Stimulated activated CD4-positive, alpha-beta T cell treated with anti-CD3 and anti-CD28 coated beads, Interleukin-15, amount 100 ng/mL, for 24 hours (primary cell): ENCODE measurements at places on chromosomes 2 and 18.

DNA sequence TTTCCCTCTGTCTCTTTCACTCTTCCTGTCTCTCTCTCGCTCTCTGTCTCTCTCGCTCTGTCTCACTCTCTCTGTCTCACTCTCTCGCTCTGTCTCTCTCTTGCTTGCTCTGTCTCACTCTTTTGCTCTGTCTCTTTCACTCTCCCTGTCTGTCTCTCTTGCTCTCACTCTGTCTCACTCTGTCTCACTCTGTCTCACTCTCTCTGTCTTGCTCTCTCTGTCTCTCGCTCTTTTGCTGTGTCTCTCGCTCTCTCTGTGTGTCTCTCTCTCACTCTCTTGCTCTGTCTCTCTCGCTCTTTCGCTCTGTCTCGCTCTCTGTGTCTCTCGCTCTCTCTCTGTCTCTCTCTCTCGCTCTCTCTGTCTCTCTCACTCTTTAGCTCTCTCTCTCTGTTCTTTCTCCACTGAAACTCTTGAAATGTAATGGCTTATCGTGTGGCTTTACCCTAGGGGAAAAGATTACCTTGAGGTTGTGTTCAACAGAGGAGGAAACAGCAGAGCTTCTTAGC lies 22.9 kb downstream of the INPP1 start:
- no peak for DNase-seq

DNA sequence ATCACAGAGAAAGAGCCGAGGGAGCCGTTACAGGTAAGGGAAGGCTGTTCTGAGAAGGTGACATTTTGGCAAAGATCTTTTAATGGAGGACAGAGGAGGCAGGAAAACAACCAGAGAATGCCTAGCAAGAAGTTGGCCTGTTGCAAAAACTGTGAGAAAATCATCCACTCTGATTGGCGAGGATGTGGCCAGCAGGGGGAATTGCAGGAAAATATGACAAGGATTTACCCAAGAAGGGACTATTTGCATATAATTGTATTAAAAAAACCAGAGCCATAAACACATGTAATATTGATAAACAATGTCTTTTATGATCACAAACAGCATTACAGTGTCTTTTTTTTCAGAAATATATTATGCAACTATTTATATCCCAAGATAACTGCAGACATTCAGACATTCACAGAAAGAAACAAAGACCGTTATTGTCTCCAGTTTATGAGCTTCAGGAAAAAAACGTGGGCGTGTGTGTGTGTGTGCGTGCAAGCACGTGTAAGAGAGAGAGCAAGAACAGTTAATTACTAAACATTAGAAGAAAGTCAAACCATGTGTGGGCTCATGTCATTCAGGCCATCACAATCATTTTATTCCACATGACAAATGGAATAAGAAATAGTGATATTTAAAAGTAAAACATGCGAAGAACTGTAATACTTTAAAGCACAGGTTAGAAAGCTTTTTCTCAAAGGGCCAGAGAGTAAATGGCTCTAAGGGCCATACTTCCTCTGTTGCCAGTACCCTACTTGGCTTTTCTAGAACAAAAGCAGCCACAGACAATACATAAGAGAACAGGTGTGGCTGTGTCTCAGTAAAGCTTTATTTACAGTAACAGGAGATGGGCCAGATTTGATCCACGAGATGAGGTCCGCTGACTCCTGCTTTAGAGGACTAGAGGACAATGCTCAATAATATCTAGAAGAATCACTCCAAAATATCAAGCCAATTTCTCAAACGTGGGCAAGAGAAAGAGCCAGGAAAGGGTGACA lies 324.1 kb downstream of the DLGAP1 start:
- DNase-seq = no peak

- DNase-seq = no peak
Measured at GRCh38 chr2:20634507-20635112, 16.3 kb downstream of the HS1BP3 start.

- no peak for DNase-seq
Measured at GRCh38 chr18:62389761-62390481, 64.8 kb downstream of the TNFRSF11A start.

- no peak for DNase-seq
Measured at GRCh38 chr18:45066210-45066609, 385.5 kb downstream of the SETBP1 start.

DNA sequence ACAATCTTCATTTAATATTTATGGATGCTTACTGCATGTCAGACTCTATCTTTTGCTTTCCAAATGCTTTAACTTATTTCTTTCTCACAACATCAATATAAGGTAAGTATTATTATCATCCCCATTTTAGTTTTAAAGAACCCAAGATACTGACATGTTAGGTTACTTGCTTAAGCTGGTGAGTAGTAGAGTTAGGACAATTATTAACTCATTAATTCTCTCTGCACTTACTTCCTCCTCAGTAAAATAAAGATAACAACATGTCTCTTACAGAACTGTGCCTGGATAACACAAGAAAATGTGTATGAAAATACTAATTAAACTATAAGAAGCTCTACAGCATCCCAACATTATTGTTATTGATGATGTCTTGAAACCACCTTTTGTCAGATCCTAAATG lies 359.1 kb upstream of the CHST9 start:
- DNase-seq = no peak

DNA sequence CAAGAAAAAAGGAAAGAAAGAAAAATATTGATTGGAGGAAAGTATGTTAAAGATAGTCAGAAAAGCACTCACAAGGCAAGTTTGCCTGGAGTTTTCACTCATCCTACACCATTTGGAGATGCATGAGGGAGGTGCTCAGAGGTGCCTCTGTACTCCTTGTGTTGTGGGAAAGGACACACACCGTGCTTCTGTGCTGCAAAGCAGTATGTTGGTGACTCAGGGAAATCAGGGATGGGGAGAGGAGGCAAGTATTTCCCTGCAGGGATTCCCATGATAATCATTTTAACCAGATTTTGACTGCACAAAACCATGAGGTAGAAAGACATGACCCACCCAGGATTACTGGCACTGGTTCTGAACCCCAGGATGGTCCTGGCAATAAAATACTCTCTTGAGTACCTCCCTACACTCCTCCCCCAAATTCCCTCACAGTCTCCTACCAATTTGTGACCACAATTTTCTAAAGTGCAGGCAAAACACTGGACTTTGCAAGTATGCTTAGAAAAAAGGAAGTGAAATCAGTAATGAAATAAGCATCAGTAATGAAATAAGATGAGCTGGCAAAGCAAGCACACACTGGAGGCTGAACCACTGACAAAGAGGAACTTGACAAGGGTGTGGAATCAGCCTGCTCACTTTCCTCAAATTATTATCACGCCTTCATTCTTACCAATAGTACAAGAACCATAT lies 155.5 kb upstream of the ACVR2A start:
- no peak for DNase-seq

DNA sequence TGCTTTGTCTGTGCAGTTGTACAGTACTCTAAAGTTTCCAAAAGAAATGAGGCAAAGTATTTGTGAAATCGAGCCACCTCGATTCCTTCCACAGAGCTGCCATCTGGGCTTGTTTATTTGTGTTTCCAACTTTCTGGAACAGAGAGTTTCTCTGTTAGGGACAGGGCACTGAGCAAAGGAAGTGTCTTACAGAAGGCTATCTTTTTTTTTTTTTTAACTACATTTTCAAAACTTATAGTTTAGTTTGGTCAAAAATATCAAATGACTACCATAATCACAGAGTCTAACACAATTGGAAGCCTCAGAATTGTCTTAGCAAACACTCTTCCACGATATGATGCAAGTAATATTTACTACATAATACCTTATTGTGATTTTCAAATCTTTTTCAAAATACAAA lies 796 bp downstream of the RFTN2 start:
- no peak for DNase-seq

DNA sequence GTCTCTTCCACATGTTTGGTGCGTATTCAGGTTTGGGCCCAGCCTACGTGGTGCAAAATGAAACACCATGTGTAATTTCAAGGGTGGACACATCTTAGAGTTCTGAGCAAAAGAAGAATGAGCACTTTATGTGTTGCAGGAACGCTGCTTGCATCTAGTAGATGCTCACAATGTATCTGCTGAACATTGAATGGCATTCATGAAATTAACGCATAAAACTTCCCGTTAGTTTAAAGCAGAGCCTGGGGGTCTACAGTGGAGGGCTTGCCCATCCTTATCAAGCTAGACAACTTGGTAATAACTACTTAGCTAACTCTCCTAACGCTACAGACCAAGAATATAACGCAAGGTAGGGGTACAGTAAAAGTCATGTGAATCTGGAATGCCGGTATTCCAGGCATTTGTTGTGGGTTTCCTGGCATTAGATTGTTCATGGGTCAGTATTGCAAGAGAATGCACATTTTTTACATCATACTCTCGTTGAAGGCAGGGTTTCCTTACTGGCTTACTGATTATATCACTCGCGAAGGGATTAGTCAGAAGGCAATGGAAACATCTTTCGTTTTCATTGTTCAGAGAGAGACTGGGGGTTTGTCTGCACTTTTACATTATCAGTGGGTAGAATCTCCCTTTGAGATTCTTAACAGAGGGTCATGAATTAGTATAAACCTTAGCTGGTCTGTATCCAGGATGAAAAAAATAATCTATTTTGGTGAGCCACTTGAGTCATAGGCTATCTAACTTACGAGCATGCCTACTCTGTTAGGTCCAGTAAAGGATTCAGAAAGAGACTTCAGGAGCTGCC lies 229.5 kb upstream of the EPAS1 start:
- DNase-seq = no peak

GRCh38 chr2:64524604-64525316 lies 632 bp downstream of the AFTPH start:
- DNase-seq = peak; percentile 52

- DNase-seq = no peak
Measured at GRCh38 chr2:225894236-225894980, 494.9 kb downstream of the NYAP2 start.

DNA sequence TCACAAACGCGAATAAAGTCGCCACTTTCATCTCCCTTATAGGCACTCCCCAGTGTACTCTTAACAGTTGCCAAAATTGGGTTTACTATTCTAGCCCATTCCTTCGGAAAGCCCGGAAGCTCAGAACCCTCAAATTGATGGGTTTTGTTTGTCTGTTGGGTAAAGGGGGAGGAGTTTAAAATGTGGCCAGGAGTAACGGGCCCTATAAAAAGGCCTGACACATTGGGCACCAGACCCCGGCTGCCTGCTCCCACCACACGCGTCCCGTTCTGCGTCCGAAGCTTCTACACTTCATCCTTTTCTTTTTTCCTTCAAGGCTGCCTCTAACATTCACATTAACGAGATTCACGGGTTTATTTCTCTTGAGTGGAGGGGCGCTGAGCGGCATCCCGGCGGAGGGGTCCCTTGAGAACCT lies 837 bp downstream of the NHEJ1 start:
- no peak for DNase-seq

GRCh38 chr2:158718196-158718585 lies 76.9 kb upstream of the DAPL1 start:
- DNase-seq = no peak

DNA sequence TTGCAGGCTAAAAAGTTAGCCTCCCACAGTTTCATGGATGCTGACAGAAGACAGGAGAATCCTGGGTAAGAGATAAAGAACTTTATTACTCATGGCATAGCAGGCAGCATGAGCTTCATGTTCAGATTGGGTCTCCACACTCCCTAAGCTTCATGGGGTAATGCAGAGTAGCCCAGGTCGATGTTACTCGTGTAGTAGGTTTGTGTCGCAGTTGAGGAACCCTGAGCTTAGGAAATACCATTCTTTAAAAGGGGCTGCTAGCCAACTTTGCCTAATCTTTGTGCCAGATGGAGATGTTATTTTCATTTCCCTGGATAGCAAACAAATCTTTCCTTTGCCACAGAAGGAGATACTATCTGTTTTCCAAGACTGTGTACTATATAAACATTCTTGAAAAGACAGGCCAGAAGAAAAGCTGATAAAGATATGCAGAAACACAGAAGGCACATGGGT lies 117.6 kb downstream of the LTBP1 start:
- DNase-seq = no peak

GRCh38 chr2:42875880-42876279 lies 83.5 kb upstream of the HAAO start:
- DNase-seq = no peak

DNA sequence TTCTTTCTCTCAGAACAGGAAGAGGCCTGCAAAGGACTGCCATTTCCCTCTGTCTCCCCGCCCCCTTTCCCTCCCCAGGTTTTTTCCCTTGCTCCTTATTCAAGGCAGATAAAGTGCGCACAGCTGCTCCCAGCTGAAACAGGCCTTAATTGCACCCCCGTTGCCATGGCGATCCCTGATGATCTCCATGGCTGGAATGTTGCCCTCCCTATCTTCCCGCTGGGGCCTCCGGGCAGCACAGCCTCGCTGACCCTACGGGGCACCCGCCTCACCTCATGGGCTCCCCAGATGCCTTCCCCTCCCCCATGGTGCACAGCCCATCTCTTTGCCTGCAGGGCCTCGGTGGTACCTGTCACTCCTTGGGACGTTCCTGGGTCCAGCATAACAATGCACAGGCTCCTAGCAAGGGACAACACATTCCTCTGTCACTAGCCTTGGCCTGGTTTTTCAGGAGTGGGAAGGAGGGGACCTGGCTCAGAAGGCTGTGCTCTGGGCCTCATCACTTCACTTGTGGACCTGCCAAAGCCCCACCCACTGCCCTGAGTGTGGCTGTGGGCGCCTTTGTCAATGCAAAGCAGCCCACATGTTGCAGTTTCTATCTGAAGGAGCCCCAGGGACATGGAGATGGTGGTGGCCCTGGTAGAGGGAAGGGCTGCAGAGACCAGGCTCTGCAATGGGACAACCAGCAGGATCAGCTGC lies 115.0 kb downstream of the CELF4 start:
- DNase-seq = no peak
